Amniotic stem cell (primary cell): ENCODE measurements at places on chromosomes 16 and 17.
A peak's percentile ranks its signal among the peaks of the same experiment; 100 is the strongest.

- DNase-seq, result no peak
Observed at GRCh38 chr17:30103921-30104320, 12.7 kb upstream of the NSRP1 start.

DNA sequence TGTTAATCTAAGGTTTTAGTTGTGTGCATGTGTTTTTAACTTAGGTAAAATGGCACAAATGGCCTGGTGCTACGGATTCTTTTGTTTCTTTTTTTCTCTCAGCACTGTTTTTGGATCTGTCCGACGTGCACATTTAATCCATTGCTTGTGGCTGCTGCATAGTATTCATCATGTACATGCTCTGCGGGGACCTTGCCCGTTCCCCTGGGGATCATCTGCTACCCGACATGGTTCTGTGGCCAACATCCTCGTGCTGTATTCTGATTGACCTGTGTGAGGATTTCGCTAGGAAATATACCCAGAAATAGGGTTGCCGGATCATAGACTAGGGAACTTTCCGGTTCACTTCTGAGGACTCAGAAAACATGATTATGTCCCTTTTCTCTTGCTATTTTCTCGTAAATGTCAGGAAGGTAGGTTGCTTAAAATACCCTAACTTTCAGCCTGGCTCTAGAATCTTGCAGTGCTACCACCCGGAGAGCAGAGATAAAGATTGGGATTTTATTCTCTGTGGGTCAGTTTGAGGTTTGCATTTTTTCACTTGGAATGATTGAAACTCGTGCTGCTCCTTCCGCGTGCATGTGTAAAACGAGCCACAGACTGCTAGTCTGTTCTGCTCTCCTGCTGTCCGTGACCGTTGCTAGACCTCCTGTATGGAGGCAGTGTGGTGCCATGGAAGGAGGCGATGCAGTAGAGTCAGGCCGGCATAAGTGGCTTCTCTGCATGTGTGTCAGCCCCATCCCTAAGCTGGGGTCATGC, 42.9 kb downstream of the LDHD start:
- no peak for DNase-seq

DNA sequence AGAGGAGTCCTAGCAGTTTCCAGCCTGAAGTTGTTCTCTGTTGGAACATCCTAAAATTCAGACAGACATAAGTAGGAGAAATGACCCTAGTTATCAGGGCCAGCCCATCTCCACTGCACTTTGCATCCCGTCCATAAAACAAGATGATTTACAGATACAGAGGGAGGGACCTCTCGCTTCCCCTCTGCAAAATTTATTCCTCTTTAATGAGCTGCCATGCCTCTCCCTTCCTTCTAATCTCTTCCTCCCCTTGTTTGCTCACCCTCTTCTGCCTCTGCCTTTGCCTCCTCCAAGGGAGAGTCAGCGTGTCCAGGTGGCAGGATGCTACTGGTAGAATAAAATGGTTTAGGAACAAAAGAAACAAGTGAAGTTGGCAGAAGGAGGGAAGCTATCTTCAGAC, 351.3 kb downstream of the SOX9 start:
- DNase-seq, result no peak

- no peak for DNase-seq
Observed at GRCh38 chr16:27111486-27111885, 44.8 kb downstream of the C16orf82 start.

- DNase-seq, result peak; percentile 97
Observed at GRCh38 chr17:21282231-21282630, 2.3 kb upstream of the MAP2K3 start.

DNA sequence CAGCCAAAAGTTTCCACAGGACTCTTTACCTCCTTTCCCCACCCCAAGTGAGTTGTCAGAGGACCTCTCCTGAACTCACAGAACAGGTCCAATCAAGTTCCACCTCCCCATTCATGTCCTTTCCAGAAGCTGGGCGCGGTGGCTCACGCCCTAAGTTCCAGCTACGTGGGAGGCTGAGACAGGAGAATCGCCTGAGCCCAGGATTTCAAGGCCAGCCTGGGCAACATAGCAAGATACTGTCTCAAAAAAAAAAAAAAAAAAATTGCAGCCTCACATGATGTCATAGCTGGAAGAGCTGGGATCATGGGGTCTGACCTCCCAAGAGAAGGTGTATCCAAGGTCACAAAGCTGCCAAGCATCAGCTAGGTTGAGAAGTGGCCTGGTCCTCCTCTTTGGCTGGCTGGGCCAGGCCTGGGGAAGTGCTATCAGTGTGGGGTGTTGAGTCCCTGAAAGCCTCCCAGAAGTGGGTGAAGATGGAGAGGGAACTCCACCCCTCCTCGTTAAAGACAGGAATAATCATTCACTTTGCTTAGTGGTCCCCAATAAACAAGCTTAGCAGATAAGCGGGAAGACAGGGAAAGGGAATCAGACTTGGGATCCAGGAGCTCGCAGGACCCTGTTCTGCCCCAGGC, 5.5 kb upstream of the MNT start:
- no peak for DNase-seq

DNA sequence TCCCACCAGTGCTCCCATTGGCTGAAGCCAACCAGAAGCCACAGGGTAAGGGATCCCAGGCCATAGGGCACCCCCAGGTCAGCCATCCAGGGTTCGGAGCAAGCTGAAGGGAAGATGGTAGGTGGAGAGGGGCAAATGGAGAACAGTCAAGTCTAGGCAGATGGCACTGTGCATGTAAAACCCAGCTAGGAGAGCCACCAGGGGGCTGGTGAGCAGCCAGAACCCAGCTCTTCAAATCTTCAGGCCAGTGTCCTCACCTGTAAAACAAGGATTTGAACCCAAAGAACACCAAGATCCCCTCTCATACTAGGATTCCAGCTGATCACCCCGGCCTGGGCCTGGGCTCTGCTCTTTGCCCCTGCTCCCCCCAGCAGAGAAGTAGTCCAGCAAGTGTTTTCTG, 43.5 kb downstream of the GINS3 start:
- no peak for DNase-seq

DNA sequence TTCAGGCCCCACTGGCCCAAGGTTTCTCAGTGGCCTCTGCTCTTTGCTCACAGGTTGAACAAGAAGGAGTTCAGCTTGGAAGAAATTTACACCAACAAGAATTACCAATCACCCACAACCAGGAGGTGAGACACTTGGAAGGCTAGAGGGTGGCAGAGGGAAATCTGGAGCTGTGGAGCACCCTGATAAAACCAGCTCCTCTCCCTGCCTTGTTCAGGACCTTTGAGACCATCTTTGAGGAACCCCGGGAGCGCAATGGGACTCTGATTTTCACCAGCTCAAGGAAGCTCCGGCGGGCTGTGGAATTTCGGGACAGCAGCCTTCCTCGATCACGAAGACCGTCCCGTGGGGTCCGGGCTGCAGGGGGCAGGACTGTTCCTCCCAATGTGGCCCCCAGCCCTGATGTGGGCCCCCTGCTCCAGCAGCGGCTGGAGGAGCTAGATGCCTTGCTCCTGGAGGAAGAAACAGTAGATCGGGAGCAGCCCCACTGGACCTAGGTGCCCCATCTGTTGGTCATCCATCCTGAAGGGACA, 2.4 kb upstream of the FBRS start:
- DNase-seq, result no peak

GRCh38 chr17:50177983-50178834, 12.4 kb downstream of the SGCA start:
- peak; percentile 88 for DNase-seq

DNA sequence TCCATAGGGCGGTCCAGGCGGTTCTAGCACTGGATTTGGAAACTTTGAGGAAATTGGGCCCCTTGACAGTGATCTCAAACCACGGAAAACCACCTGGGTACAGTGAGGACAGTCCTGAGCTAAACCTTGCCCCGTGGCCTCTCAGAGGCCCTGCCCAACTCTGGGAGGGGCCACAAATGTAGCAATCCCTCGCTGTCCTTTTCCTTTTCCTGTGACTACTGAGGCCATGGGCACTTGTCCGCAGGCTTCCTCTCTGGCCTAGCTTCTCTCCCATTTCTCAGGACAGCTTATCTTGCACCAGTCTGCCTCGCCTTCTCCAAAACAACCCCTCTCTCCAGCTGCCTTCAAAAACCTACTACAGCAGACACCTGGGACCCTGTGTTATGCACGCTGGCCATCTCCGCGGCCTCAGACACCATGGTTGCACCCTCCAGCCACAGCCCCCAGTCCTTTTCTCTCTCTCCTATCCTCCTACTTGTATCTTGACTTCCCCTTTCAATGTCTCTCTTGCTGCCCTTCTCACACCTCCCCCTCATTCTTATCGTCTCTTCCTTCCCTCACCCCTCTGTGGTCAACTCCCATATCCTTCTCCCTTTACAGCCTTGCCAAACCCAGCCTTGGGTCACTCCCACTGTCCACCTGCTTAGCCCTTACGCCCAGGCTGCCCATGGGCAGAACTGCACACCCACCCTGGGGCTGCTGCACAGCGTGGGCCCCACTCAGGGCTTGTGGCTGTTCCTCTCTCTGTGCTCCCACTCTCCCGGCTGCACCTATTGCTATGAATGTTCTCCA, 7.6 kb downstream of the SCPEP1 start:
- no peak for DNase-seq

GRCh38 chr17:35315283-35315682, 58.1 kb downstream of the SLFN11 start:
- DNase-seq, result peak; percentile 51

- no peak for DNase-seq
Observed at GRCh38 chr17:19978805-19979211, 1.2 kb upstream of the AKAP10 start.

GRCh38 chr16:1613211-1613622, 1.1 kb downstream of the CRAMP1 start:
- no peak for DNase-seq

DNA sequence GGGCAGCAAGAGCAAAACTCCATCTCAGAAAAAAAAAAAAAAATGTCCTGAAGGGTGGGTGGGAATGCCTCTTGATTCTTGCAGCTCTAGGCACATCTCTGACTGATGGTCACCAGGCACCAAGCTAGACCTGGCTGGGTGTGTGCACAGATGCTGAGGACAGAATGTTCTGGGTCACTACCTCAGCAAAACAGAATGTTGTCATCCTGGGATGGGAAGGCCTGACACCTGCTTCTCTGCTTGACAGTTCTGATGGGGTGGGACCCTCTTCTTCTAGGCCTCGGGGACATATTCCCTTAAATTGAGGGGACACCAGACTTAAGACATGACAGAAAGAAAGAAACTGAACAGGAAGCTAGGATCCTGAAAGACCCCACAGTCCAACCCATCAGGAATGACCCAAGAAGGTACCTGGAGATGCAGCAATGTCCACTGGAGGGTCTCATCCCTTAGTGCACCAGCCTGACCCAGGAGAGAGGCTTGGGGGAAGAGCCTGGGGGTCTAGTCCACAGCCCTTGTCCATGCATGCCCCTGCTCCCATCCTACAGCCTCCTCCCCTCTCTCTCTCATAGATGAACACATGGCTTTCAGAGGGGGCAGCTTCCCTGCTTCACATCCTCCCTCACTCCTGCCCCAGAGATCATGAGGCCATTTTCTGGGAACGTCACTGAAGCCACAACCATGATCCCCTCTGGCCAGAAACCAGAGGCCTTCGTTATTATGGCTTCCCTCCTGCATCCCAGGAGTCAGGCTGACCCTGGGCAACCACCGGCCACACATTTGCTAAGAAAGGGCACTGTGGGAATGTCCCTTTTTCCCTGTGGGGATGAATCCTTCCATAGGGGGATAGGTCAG, 3.8 kb upstream of the STAT5B start:
- no peak for DNase-seq

- no peak for DNase-seq
Observed at GRCh38 chr17:62899361-62899760, 66.7 kb upstream of the TANC2 start.

- no peak for DNase-seq
Observed at GRCh38 chr17:48994549-48995303, 2.5 kb upstream of the IGF2BP1 start.

GRCh38 chr16:67954421-67955196, 10.7 kb upstream of the LCAT start:
- DNase-seq, result no peak

DNA sequence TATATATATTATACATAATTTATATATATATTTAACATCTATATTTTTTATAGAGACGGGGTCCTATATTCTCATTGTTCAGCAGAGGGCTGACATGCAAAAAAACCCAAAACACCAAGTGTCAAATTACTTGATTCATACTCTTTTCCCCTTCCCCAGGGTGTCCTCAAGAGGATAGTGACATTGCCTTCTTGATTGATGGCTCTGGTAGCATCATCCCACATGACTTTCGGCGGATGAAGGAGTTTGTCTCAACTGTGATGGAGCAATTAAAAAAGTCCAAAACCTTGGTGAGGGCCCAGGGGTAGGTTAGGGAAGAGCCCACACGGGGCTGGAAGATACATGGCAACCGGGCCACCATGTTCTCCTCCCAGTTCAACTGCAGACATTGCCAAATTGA, 11.0 kb downstream of the ITGAM start:
- DNase-seq, result no peak

GRCh38 chr16:89003831-89004208, 26.8 kb upstream of the CBFA2T3 start:
- DNase-seq, result no peak

- no peak for DNase-seq
Observed at GRCh38 chr17:62057696-62058095, 7.4 kb downstream of the MED13 start.

- peak; percentile 91 for DNase-seq
Observed at GRCh38 chr16:28822520-28823290, at the start of gene ATXN2L. TSS of gene ATXN2L (plus strand) at chr16:28822999. CDS start at chr16:28823260, 261 bp downstream.

DNA sequence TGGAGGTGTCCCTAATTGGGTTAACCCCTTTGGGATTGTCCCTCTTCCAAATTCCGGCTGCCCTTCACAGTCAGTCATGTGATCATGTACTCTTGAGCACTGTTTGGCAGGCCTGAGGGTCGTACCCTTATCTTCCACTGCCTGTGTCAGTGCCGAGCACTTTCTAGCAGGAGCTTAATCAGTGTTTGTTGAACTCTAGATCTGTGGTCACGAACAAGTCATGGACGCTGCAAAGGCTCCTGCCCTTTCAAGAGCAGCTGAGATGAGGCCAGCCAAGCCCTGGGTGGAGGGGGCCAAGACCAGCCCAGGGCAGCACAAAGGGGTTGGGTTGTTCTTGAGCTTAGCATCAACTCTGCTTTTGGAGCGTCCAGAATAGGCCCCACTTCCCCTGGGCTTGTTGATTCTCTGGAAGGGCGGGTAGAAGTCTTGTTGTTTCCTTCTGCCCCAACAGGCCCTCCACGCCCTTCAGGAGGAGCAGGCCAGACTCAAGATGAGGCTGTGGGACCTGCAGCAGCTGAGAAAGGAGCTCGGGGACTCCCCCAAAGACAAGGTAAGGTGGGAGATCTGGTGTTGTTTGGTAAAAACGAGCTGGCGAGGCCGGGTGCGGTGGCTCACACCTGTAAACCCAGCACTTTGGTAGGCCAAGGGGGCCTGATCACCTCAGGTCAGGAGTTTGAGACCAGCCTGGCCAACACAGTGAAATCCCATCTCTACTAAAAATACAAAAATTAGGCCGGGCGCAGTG, 5.3 kb downstream of the IFI35 start:
- DNase-seq, result no peak
